ENCODE measurements at places on chromosomes 16 and 17.
A peak's percentile ranks its signal among the peaks of the same experiment; 100 is the strongest.

DNA sequence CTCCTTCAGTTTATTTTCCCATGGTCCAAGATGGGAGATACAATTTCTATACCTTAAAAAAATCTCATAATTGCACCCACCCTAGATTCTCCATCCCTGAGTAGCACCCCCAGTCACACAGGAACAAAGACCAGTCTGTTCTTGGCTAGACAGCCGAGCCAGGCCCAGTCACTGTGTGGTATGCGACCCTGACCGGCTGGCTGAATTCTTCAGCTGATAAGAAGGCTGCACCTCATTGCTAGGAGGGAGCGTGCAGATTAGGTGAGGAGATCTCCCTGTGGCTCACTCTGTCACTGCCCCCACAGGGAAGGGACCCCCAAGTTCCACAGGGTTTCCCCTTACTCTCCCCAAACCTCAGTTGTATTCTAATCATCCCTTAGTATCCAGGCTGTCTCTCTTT, 138.7 kb downstream of the SALL1 start:
- DNase-seq = peak; percentile 11

DNA sequence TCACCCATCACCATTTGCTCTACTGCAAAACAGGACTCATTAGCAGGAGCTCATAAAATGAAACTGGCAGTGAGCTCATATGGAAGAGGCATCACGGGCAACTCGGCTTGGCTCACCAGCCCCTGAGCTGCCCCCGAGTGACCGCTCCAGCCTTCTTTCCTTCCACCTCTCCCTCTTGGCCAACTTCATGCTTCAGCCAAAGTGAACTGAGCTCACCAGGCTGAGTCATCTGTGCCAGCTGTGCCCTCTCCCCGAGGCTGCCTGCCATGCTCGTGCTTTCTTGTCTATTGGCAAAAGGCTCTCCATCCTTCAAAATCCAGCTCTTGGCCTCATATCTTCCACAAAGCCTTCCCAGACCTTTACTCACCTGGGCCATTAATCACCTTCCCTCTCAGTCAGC, 391.4 kb downstream of the WWOX start:
- DNase-seq = no peak

- DNase-seq = peak; percentile 46
These were observed 906 bp upstream of the FOXL1 start for GRCh38 chr16:86577314-86577971.

- no peak for DNase-seq
These were observed 42.4 kb upstream of the KIF2B start for GRCh38 chr17:53780320-53780719.

GRCh38 chr17:77280304-77281121, 139.7 kb downstream of the SEC14L1 start:
- peak; percentile 52 for DNase-seq

DNA sequence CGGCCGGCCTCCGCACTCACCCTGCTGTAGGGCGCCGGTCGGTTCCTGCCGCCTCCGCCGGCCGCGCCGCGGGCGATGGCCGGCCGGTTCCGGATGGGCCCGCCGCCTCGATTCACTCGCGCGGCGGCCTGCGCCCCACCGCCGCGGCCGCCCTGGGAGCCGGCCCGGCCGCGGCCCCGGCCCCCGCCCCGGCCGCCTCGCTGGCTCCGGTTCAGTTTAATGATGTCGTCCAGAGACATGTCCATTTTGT, 158 bp downstream of the ALYREF start:
- no peak for DNase-seq

DNA sequence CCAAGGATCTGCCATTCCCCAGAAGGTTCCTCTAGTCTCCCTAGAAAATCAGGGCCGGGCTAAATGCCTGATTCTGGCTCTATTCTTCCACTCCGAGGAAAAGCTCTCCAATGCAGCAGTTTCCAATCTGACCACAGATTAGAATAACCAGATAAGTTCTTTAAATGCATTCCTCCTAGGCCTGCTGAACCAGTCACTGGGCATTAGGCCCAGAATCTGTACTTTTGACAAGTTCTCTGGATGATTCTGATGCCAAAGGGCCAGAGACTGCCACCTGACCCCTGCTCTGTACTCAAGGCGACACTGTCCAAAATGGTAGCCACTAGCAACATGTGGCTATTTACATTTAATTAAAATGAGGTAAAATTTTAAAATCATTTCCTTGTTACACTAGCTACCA, 22.3 kb downstream of the MAP3K14 start:
- peak; percentile 34 for DNase-seq

- peak; percentile 76 for DNase-seq
These were observed 5.7 kb downstream of the DLG4 start for GRCh38 chr17:7213895-7214299.

DNA sequence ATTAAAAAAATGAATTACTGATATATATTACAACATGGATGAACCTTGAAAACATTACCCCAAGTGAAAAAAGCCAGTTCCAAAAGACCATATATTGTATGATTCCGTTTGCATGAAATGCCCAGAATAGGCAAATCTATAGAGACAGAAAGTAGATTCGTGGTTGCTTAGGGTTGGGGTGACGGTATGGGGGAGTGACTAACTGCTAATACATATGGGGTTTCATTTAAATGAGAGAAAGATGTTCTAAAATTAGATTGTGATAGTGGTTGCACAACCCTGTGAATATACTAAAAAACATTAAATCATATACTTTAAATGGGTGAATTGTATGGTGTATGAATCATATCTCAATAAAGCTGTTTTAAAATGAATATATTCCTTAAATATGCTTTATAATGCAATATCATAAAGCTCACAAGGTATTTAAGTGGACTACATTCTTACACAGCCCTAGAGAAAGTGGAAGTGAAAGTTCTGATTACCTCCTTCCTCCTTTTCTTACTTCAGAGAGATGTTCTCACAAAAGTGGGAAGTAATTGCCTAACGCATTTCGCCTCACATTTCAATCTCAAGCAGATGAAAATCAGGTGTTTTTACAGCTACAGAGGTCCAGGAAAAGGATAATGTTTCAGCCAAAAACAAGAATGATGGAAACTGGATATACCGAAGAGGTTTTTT, 142.7 kb upstream of the GNAO1 start:
- no peak for DNase-seq

DNA sequence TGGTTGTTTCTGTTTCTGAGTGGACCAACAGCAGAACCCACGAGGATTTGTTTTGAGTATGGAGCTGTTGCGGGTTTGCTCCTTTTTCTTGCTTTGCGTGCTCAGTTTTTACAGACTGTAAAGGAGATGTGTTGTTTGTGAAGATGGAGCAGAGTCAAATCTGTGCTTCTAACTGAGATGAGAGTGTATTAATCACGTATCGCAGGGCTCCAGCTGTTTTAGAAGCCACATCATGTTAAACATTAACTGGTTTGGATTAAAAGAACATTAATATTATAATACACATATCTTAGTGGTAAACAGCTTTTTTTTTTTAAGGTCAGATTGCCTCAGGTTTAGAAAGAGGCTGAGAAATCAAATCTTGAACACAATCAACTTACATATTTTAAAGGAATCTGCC, 69.4 kb downstream of the YPEL2 start:
- peak; percentile 34 for DNase-seq

- no peak for DNase-seq
These were observed 39.6 kb downstream of the WSB1 start for GRCh38 chr17:27333410-27333980.

GRCh38 chr17:39209317-39210092, 9.4 kb downstream of the RPL19 start:
- no peak for DNase-seq

DNA sequence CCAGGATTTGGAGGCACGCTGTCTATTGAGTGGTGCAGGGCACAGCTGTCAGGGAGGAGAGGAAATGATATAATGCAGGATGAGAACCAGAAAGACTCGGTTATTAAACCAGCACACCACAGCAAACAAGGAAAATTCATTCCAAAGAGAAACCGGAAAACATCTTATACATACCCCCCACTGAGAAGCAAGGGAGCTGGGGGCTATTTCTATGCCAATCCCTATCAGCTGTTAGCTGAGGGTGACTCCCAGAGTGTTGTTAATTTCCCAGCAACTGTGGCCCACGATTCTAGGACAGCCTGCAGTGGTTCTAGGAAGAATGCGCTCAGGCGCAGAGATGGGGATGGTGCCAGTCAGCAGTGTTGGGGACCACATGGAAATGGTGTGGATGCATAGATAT, 467.3 kb downstream of the PMP22 start:
- DNase-seq = no peak

- no peak for DNase-seq
These were observed 93.6 kb upstream of the TBX2 start for GRCh38 chr17:61306003-61306402.

GRCh38 chr16:51759329-51759728, 608.3 kb upstream of the SALL1 start:
- no peak for DNase-seq

DNA sequence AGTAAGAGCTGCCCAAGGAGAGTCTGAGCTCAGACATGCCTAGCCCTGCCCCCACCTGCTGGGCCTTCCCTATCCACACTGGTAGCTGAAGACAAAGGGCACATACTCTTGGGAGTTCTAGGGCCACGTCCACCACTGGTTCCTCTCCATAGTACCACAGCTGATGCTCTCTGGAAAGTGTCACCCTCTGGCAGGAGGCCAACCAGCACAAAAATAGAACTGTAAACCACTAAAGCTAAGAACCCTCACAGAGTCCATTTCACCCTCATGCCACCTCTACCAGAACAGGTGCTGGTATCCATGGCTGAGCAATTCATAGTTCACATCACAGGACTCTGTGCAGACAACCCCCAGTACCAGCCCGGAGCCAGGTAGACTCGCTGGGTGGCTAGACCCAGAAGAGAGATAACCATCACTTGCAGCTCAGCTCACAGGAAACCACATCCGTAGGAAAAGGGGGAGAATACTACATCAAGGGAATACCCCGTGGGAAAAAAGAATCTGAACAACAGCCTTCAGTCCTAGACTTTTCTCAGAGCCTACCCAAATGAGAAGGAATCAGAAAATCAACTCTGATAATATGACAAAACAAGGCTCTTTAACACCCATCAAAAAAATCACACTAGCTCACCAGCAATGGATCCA, 115.3 kb downstream of the CEP112 start:
- no peak for DNase-seq

DNA sequence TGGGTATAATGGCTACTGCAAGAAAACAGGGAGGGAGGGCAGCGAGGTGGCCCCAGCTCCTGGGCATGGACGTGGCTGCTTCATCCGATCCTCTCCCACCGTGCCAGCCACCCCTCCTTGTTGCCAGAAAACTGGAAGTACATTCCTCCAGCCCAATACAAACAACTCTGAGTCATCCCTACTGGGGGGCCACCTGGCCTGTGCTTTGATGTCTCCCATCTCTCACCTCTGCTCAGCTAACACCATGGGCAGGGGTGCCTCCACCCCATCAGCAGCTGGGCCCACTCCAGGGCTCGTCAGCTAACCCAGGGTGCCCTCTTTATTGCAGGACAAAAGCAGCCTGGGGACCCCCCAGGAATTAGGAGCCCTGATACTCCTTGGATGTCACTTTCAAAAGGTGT, 2.0 kb downstream of the RHBDF2 start:
- peak; percentile 31 for DNase-seq

DNA sequence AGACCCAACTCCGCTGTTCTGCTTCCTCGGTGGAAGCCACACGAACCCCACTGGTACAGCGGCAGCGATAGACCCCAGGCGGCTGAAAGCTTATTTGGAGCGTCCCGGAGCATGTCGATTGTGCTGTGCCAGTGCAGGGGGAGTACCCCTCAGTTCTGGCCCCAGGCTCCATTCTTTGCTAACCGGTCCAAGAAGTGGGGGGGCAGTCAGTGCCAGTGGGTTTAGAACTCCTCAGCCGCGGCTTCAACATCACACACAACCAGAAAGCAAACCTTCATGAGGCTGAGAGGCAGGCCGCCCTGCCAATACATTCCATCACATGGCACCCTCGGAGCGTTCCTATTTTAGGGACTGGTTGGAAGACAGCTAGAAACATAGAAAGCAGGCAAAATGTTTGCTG, 1.7 kb upstream of the MNT start:
- DNase-seq = no peak

GRCh38 chr17:41553176-41553575, 18.7 kb downstream of the KRT9 start:
- DNase-seq = no peak

GRCh38 chr16:4098501-4098900, 17.7 kb downstream of the ADCY9 start:
- DNase-seq = no peak
